GM23338 (cell line): ENCODE measurements at places on chromosomes 5 and 9. TPM values are rescaled to one million over a fixed set of nuclear protein-coding genes. Genes with fewer than 3 reads are reported as not detected.
A peak's percentile ranks its signal among the peaks of the same experiment; 100 is the strongest.

Gene CKMT2
- total RNA-seq = 3.4 and 8.2 TPM in 2 replicates

GRCh38 chr5:154516475-154516874 lies 38.4 kb upstream of the HAND1 start:
- no peak for DNase-seq

Gene BTNL3
- total RNA-seq = not detected in 2 replicates

DNA sequence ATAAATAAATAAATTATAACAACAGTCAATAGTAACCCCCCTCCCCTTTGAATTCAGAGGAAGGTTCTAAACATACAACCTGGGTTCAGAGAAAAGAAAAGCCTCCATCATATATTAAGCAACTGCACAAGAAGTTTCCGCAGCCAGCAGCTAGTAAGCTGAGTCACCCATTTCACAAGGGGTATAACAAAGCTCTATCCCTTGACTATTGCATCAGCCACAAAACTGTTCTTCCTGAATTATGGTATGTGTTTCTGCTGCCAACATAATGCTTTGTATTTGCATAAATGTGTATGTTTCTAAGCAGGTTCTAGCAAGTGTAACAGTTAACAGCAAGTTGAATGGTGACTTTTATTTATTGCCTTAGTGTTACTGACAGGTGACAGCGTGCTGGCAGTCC lies 6.8 kb upstream of the CEP120 start:
- no peak for DNase-seq

- DNase-seq = no peak
Observed at GRCh38 chr5:173829826-173830225, 58.3 kb upstream of the CPEB4 start.

Gene AK8
- 0.14 and 0.82 TPM in 2 replicates for total RNA-seq

DNA sequence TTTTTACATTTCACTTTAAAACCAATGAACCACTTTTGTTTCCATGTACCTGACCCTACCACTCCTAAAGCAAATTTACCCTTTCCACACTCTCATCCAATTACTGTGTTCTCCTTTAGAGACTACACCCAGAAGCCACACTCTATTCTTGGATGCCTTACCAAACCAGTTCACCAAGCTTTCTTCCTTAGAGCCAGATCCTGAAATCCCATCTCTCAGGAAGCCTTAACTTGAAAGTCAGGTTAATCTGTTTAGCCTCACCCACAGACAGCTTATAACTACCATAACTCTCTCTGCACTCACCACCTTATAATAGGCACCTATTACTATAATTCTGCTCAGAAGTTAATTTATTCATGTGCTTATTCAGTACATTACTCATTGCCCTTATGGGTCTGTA lies 4.3 kb downstream of the CSNK1A1 start:
- no peak for DNase-seq

Gene BAAT
- total RNA-seq = 0.14 and 0.58 TPM in 2 replicates

GRCh38 chr5:72353046-72353445 lies 32.9 kb downstream of the PTCD2 start:
- no peak for DNase-seq

DNA sequence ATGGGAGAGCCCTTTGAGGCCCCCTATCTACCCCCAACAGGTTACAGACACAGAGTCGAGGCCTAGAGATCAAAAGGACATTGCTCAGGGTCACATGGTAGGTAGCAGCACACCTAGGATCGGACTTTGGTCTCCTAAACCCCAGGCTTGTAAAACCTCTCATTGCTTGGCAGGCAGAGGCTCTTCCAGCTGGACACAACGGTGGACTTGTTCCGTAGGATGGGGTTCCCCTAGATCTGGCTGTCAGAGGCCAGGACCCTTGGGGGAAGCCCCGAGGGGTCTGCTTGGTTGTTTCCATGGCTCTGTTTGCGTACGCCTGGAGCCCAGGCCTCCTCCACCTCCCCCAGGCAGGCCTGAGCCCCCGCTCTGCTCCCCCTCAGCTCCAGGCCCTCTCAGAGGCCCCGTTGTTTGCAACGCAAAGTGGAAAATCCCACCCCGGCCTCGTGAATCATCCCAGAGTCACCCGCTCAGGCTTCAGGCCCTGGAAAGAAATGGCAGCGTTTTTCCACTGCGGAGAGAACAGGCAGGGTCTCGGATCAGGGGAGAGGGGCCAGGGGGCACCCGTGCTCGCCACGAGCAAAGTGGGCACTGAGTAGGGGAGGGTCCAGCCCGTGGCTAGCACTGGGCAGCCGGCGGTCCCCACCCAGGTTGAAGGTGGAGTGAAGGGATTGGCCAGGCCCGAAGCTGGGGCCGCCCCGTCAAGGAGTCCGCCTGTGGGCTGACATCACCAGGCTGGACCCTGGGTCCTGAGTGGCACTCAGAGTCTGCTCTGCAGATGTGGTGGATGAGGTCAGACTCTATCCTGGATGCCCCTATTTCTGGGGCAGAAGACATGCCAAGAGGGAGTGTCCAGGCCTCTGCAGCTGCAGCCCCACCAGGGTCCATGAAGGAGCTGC lies 19.8 kb downstream of the COL27A1 start:
- no peak for DNase-seq

- DNase-seq = no peak
Observed at GRCh38 chr9:27129221-27129620, 20.2 kb downstream of the TEK start.

Gene CD274
- total RNA-seq = not detected in 2 replicates

GRCh38 chr9:683509-684021 lies 157.9 kb upstream of the DMRT1 start:
- DNase-seq = no peak

GRCh38 chr5:168869615-168870227 lies 290.6 kb upstream of the PANK3 start:
- DNase-seq = no peak

- no peak for DNase-seq
Observed at GRCh38 chr9:80890124-80890523, 799.2 kb downstream of the TLE1 start.

DNA sequence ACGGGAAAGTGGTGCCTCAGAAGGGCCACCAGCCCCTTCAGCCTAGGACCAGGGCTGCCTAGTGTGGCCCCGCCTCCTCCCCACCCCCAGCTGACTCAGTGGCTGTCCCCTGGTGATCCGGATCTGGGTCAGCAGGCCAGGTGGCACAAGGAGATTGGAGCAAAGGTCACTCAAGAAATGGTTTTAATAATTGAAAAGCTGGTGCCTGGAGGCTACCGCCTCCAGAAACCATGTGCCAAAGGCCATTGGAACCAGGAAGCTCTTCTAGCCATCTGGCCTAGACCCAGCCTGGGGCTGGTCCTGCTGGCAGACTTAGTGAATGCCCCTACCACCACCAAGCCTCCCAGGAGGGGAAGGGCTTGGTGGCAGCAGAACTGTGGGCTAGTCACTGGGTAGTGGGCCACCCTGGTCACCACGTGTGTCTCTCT lies 1.5 kb downstream of the ST6GALNAC4 start:
- DNase-seq = no peak

GRCh38 chr9:109141375-109141774 lies 21.6 kb upstream of the TMEM245 start:
- DNase-seq = no peak

Gene TMEM215
- total RNA-seq = 1.2 and 1.3 TPM in 2 replicates

Gene LECT2
- total RNA-seq = not detected in 2 replicates

Gene CCDC192
- 1.3 TPM in 1 of 2 replicates, not detected in the other for total RNA-seq

DNA sequence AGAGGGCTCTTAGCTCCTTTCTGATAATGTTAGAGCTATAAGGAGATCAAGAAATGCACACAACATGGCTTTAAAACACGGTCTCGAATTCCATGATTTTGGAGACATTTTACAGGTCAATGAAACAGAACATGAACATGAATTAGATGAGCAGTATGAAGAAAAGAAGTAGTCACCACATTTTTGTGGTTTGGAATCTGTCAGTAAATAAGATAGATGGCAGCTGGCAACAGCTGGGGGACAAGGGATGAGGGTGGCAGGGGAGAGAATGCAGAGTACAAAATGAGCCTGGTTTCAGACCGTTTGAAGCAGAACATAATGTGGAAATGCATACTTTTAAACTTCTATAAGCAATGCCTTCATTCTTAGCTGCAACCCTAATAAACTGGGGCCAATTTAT lies 107.1 kb downstream of the OXCT1 start:
- DNase-seq = no peak

GRCh38 chr9:129726322-129727160 lies 26.3 kb downstream of the PTGES start:
- peak; percentile 96 for DNase-seq

GRCh38 chr5:144142139-144142823 lies 28.2 kb downstream of the YIPF5 start:
- DNase-seq = peak; percentile 77

Gene PCDHGA6
- 4.5 and 4.8 TPM in 2 replicates for total RNA-seq

DNA sequence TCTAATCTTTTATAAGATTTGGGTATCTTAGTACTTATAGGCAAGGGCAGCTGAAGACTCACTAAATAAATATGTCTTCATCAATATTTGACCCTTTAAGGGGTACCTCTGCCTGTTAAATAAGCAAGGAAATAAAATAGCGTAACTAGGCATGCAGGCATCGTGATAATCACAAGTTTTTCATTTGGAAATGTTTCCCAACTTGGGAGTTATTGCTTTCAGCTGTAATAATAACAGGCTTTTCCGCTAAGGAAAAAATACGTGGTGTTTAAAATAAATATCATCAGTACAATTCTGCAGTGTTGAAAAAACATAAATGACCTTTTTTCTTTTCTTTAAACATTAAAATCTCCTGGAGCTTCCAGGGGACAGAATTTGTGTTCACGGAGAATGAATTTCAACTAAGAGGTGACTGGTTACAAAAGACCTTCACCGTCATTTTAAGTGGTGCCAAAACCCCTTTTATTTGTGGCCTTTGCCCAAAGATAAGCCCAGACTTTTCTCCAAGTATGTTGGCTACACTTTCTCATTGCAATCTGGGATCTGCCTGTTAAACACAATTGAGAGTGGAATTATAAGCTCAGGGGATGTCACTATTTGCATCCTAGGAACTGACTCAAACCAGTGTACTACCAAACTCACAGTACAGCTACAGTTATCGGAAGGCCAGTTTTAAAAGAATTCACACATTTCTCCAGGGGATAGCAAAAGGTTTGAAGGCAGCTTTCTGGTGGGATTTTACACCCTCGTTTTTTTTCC lies 218.6 kb downstream of the FBXL7 start:
- no peak for DNase-seq

- peak; percentile 47 for DNase-seq
Observed at GRCh38 chr9:100352201-100352726, 478 bp downstream of the TEX10 start.
